ENCODE measurements at places on chromosomes 2 and 18.
A peak's percentile ranks its signal among the peaks of the same experiment; 100 is the strongest.

- no peak for DNase-seq
These were observed 159.2 kb upstream of the HS6ST1 start for GRCh38 chr2:128477891-128478290.

DNA sequence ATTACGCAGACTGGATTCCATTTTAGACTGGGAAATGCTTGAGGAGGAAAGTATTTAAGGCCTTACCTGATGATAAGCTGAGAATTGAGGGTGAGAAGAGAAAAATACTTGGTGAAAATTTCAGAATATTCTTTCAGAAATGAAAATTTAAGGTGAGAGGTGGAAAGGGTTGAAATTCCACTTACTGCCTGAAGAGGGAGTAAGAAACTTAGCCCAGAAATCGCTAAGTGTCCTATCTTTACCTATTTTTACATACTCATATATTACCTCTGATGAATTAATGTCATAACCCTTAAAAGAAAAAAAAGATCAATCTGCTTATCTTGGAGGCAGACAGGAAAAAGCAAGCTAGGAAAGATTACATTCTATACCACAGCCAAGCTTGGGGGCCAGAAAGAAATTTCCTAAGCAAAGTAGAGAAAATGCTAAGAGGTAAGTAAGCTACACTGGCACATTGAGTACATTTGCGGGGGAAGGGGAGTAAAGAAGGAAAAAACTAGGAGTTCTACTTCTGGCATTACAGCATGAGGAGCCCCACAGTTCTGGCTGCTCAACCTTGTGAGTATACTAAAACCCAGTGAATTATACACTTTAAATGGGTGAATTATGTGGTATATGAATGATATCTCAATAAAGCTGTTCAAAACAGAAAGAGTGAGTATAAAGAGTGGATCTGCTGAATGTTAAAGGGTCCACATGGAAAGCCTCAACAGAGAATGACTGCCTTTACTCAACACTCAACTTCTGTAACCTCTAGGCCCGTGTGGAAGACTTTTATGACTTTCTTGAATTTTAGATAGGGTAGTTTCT, 33.8 kb downstream of the SMC6 start:
- DNase-seq: peak; percentile 5

GRCh38 chr2:237427769-237428506, 14.0 kb upstream of the COL6A3 start:
- DNase-seq: no peak

GRCh38 chr2:182672466-182673165, 43.4 kb upstream of the DNAJC10 start:
- no peak for DNase-seq

GRCh38 chr2:177161741-177162460, 50.7 kb upstream of the HNRNPA3 start:
- no peak for DNase-seq

- DNase-seq: no peak
These were observed 115.4 kb downstream of the CCDC85A start for GRCh38 chr2:56299171-56299691.

GRCh38 chr2:9053534-9053931, 50.0 kb upstream of the MBOAT2 start:
- no peak for DNase-seq

GRCh38 chr2:240250985-240251847, 110.8 kb upstream of the OTOS start:
- no peak for DNase-seq

GRCh38 chr18:61822879-61823278, 69.9 kb downstream of the RNF152 start:
- no peak for DNase-seq

DNA sequence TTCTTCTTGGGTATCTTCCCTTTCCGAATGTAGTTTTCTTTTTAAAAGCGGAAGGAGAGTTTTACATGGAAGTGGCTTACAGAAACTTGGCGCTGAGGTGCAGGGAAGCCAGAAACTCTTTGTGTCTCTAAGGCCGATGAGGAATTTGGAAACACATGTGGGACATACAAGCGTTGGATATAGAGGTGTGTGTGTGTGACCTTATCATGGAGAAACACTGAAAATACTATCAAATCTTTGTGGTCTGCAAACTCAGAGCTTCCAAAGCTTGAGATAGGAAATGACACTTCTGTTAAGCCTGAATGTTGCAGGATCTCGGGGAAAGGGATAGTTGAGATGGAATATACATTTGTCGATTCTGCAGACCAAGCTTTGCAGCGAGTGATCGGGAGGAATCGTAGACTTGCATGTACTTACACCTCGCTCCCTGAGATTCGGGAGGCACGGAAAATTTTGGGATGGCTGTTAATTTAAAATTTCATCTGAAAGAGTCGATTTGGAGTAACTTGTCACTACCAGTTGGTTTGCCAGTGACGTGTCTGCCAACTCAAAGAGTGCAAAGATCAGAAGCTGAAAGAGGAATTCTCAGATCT, 1.0 kb downstream of the NAB1 start:
- peak; percentile 12 for DNase-seq

- DNase-seq: no peak
These were observed 45.1 kb upstream of the ZBTB7C start for GRCh38 chr18:48454261-48454757.

GRCh38 chr2:36809069-36809445, 112.5 kb downstream of the VIT start:
- no peak for DNase-seq

DNA sequence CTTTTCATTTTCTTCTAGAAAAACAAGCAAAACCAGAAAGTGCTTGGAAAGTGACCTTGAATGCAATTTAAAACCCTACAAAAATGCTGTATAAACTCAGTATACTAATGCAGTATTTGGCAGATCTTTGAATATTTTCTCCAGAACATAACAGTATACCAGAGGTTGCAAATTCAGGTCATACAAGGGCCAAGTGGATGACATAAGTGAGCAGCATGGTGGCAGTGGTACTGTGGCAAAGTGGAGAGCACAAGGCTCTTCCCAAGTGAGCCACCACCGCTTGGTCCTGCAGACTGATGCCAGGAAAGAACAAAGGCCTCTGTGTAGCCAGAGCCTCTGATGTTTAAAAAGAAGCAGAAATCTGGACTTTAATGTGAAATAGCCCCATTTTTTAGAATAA, 33.1 kb downstream of the METTL4 start:
- DNase-seq: no peak

DNA sequence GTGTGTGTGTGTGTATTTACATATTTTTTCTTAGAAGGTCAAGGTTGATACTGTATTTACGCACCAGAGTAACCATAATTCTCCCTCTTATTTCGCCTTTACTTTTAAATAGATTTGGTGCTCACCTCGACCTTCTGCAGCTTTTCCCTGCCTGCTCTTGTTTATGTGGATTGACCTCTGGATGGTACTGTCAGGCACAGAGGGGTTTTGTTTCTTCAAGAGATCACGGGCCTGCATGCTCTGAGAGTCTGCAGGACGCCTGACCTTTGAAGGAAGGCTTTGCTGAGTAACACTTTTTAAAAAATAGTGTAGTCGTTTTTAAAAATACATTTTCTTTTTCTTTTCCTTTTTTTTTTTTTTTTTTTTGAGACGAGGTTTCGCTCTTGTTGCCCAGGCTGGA, 18.1 kb upstream of the EFHD1 start:
- no peak for DNase-seq

- DNase-seq: no peak
These were observed 133.2 kb downstream of the ICOS start for GRCh38 chr2:204069804-204070203.

DNA sequence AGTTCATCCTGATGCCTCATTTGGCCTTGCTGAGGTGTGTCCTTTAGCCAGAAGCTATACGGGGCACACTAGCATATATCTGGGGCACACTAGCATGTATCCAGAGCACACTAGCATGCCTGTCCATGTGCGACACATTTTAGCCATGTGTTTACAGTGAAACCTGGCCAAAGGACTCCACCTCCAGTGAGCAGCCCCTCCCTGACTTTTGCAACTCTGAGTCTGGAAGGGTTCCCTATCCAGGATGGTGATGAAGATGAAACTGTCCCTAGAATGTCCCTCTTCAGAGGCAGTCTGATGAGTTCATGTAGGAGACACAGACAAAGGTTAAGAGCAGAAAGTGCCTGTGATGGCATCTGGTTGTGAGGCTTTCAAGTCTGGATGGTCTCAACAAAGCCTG, 61.4 kb upstream of the LGALSL start:
- DNase-seq: no peak

- no peak for DNase-seq
These were observed 40.5 kb downstream of the CHMP3 start for GRCh38 chr2:86522711-86523110.

GRCh38 chr18:52615321-52615720, 275.3 kb downstream of the DCC start:
- no peak for DNase-seq

GRCh38 chr2:160956243-160956802, 203.9 kb upstream of the TANK start:
- no peak for DNase-seq

DNA sequence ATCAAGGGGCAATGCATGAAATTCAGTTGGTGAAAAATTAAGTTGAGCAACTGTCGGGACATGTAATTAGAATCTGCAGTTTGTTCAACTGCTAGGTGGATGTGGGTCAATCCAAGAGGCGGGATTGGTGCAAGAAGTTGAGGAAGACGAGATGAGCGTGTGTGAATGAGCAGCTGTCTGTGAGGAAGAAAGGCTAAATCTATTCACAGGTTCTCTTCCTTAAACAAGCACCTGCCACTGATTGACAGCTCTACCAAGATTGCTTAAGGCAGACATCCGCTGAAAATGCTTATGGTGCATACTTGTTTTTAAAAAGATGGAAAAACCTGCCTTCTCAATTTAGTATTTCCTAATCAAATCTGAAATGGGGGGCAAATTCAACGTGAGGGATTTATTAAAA, 323.4 kb upstream of the THUMPD2 start:
- no peak for DNase-seq

DNA sequence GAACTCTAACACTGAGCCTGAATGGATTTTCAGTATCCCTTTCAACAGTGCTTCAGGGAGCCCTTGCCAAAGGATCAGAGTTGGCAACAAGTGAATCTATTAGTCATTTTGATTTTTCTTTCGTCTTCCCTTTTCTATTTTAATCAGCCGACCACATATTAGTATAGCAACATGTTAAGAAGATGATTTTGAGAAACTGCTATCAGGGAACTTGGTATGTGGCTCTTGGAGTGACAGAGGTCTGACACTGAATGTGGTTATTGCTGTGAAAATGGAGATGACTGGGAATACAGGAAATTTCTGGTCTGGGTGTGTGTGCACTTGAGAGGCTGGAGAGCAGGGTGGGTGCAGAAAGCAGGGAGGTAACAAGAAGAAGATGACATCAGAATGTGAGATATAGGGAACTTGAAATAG, 28.7 kb upstream of the IL1RL1 start:
- DNase-seq: no peak

DNA sequence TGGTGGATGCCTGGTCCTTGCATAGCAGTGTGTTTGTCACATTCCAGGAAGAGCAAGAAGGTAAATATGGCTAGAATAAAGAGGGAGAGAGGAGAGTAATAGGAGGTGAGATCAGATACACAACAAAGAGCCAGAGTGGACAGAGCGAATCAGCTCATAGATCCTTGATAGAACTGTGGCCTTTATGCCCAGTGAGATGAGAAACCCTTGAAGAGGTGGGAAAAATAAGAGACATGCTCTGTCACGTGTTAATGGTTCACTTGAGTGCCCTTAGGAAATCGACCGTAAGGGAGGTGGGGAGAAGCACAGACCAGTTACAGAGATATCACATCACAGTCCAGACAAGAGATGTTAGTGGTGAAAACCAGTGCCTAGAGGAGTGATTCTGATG, 84.7 kb upstream of the RAB27B start:
- DNase-seq: no peak

DNA sequence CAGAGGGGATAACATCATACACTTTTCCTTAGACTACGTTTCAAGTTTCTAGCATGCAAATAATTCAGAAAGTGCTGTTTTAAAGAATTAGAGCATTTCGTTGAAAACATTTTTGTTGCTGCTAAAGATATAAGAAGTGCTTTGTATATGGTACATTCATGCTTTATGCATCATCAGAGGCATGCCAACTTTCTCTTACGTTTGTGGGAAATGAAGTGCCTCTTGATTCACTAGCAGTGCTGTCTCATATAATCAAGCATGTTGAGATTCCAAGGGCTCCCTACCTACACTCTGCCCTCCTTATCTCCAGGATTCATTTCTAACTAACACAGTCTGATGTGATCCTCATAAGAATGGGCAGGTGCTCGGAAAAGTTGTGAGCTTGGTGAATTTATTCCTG, 748.6 kb upstream of the DDX18 start:
- DNase-seq: no peak

DNA sequence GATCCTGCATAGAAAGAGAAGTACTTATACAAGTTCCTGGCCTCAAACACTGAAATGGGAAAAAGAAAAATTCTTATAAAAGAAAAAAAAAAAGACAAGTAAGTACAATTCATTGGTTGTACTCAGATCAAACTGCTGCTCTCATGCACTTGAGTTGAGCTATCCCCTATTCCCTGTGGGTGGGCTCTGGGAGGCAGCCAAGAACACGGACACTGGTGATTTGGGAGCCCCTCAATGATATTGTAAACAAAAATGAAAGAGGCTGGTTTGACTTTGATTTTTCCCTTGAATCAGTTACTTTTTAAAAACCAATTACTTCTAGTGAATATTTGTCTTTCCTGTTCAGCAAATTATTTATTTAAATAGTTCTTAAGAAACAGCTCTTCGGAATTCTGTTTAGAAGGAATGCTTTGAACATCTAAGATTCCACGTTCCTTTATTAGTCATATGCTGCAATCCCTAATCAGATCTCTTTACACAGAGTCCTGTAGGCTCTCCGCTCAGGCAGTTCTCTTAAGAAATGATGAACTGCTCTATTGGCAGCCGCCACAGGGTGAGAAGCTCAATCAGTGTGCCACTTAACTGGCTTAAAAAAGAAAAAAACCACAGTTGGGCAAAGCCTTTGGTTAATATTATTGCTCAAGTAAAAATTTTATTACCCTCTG, 225.1 kb downstream of the TMEM182 start:
- no peak for DNase-seq

DNA sequence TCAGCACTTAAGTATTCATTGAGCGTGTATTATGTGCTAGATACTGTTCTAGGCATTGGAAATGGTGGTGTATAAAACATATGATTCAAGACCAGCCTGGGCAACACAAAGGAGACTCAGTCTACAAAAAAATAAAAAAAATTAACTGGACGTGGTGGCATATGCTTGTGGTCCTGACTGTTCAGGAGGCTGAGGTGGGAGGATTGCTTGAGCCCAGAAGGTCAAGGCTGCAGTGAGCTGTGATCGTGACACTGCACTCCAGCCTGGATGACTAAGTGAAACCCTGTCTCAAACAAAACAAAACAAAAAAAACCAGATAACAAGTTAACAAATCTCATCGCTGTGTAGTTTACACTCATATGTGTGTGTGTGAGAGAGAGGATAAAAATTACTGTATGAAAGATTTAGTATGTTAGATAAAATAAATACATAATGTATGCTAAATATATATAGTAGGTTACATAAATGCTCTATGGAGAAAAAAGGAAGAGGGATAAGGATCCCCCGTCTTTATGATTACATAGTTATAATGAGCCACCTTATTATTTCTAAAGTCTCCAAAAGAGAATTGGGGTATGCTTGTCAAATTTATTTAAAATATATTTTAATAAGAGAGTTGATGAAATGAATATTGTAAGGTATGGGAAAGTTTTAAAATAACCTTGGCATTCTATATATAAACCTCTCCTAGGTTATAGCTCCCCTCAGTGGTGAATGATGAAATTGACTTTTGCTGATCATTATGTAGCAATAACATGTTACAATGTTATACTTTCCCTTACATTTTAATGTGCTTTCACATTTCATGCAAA, 69.2 kb downstream of the EHBP1 start:
- peak; percentile 24 for DNase-seq
